ENCODE measurements at places on chromosomes 5 and 9.

DNA sequence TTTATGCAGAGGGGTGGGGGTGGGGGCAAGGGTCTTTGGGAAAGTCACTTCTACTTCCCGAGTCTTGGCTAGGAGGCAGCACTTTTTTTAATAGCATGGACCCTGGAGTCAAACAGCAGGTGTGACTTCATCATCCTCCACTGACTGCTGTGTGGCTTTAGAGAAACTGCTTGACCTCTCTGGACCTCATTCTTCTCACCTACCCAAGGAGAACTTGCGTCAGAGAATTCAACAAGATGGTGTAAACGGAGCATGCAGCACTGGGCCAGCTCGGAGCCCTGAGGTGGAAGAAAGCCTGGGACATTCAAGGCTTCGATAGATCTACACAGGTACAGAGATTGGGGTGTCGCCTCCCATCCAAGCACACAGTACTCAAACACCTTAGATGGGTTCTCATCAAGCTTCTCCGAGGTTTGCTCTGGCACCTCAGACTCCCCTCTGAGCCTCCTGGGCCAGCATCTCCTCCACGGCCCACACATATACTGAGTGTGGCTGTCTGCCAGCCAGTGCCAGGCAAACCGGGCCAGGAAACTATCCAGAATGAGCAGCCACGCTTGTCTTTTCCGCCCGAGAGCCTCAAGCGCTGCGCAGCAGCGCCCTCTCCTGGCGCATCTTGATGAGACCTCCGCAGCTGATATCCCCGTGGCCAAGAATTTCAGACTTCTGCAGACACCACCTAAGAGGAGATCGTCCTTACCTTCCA, 4.6 kb upstream of the SLC25A48 start:
- DNase-seq, result peak; percentile 58

DNA sequence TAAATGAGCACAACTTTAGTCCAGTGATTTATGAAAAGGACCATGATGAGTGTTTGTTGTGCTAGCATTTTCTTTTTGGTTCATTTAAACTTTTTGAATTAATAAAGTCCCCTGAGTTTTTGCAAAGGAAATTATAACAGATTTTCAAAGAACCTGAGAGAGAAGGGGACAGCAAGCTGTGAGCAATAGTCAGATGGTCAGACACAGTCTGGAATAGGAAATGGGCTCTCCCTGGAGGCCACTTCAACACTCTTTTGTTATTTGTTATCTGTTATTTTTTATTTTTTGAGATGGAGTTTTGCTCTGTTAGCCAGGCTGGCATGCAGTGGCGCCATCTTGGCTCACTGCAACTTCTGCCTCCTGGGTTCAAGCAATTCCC, 171.1 kb downstream of the ARHGEF28 start:
- DNase-seq, result no peak

DNA sequence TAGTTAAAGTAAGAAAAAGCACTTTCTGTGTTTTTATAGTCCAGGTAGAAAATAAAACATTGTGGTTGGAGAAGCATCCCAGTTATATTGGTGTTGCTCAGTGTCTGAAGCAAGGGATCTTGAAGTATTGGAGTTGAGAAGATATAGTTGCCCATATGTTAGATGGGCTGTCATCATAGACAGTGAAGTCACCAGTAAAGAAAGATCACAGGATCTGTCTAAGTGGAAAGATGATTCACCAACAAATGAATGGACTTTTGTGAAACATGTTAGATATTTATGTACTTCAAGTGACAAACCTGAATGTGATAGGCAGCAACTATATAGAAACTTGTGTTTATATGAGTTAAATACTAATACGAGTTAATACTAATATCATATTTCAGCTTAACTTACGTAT, 11.7 kb downstream of the OGN start:
- DNase-seq, result no peak

DNA sequence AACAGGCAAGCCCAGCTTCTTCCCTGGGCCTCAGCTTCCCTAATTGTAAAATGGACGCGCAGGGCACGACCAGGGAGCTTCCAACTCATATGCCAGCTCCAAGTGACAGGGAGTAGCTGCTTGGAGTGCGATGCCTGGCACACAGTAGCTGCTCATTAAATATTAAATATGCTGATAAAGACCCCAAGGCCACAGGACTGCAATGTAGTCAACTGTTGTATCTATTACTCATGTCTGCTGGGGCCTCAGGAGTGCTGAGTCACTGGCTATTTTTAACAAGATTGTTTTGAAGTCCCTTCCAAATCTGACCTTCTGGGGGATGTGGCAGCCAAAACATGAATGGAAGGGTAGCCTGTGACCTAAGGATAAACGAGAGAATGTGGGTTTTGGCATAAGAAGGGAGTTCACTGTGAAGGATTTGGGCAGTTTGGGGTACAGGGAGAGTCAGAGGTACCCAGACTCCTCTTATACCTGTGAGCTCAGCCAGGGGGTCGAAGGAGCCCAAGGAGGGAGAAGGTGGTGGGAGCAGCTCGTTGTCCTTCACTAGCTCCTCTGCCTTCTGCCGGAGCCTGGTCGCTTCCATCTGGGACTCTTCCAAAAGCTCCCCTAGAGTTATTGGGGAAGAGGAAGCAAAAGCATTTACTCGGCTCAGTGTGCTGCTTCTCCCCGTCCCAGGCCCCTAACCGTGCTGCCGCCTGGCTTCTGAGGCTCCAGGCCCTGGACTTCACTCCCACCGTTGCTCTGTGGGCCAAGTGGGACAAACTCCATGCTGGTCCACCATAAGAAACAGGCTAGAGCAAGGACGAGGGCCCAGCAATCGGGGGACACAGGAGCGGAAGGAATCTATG, 17.5 kb downstream of the TNIP1 start:
- DNase-seq, result peak; percentile 68

DNA sequence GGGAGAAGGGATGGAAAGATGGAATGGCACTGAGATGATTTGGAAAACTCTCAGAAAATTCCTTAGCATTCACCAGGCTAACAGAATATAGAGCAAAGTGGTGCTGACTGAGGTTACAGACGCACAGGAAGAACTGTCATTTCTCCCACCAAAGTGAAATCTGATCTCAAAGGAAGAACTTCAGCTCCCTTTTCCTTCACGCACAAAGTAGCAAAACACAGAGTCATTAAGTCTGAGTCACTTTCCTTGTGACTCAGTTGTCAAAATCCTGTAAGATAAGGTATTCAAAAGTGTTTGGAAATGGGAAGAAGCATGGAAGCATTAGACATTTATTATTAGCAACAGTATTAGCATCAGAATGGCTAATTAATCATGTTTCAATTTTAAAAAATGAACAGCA, 11.7 kb downstream of the MPDZ start:
- DNase-seq, result no peak

- no peak for DNase-seq
These were observed 82.1 kb downstream of the SLIT3 start for GRCh38 chr5:169218861-169219260.

DNA sequence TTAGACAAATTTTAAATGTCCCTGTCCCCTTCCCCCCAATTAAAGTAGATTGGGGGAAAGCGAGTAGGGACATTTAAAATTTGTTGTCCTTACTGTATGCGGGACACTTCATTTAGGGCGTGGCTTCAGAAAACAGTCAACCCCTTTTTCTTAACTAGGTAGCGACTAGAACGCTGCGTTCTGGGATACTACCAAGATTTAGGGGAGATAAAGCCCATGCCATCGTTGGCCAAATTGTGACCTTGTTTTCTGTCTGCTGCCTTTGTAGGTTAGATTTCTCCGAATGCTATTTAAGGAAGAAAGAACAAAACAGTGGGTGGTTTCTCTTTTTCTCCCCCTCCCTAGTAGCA, 1.2 kb downstream of the CKS2 start:
- DNase-seq, result peak; percentile 82

- DNase-seq, result peak; percentile 44
These were observed 269.4 kb downstream of the CWC27 start for GRCh38 chr5:65037831-65038815.

- DNase-seq, result no peak
These were observed 97.2 kb downstream of the F2RL2 start for GRCh38 chr5:76525956-76526355.

DNA sequence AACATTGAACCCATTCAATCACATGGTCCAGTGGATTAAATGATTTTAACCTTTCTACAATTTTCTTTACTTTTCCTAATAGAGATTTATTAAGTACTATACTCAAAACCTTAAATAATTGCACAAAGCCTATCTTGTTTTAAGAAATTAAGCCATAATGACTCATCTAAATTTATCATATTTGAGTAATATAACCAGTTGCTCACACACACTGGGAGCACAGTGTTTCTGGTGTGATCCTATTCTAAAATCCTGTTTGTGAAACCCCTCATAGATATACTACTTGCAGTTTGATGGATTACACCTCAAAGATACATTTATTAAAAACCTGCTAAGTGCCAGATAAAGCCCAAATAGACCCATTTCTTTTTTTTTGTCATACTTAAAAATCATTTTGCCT, 668.3 kb upstream of the CDH18 start:
- no peak for DNase-seq

- DNase-seq, result no peak
These were observed 6.1 kb upstream of the ANGPTL2 start for GRCh38 chr9:127128341-127129072.

GRCh38 chr9:33193818-33194217, 26.7 kb upstream of the B4GALT1 start:
- no peak for DNase-seq

- DNase-seq, result no peak
These were observed 25.2 kb downstream of the WNK2 start for GRCh38 chr9:93209097-93209496.

GRCh38 chr5:97100476-97100875, 41.9 kb downstream of the LIX1 start:
- DNase-seq, result no peak

DNA sequence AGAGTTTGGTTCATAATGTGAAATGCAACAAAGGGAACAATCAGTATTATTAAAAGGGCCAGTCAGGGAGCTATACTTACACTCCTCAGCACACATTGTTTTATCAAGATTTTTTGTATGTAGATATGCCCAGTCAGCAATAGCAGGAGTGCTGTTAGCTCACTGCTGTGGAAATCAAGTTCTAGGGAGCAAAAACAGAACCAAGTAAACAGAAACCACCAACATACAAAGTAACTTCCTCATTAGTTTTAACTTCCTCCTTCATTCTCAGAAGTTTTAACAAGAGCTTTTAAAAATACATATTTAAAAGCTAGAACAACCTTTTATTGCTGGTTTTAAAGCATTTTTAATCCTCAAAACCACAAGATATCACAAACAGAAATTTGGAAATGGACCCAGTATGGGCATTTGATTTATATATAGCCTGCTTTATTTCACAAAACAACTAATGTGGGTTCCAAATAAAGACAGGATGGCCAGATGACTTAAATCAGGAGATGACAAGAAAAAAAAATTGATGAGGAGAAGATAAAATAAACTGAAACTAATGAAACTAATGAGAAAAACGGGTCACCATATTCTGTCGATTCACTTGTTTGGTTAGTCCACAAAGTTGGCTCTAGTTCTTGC, 178.5 kb downstream of the ADAMTS12 start:
- DNase-seq, result no peak

DNA sequence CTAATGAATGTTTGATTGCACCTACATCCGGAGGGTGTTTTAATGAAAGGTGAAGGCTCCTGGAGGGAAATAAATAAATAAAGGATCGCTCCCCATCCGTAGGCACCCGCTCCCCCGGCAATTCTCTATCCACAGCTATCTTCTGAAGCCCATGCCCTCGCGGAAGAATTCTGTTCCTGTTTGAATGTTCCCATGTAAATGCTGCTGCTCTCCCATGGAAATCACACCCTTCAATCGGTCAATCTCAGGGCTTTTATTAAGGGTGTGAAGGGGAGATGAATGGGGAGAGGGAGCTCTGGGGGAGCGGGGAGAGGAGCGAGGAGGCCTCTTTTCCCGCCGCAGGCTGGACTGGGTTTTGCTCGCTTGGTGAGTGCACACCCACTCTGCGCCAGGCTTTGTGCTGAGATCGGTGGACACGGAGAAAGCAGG, 21.1 kb upstream of the ARAP3 start:
- DNase-seq, result no peak

GRCh38 chr9:108245331-108245730, 610.5 kb downstream of the ACTL7B start:
- no peak for DNase-seq

GRCh38 chr5:57832875-57833274, 350.3 kb upstream of the ACTBL2 start:
- no peak for DNase-seq

- no peak for DNase-seq
These were observed 1.7 kb downstream of the DNAJC25 start for GRCh38 chr9:111632695-111633388.

- DNase-seq, result no peak
These were observed 189.7 kb upstream of the TLE4 start for GRCh38 chr9:79382044-79382443.

- no peak for DNase-seq
These were observed 8.5 kb downstream of the GRHPR start for GRCh38 chr9:37430841-37431597.

GRCh38 chr9:76537150-76537646, 78.2 kb downstream of the GCNT1 start:
- no peak for DNase-seq

DNA sequence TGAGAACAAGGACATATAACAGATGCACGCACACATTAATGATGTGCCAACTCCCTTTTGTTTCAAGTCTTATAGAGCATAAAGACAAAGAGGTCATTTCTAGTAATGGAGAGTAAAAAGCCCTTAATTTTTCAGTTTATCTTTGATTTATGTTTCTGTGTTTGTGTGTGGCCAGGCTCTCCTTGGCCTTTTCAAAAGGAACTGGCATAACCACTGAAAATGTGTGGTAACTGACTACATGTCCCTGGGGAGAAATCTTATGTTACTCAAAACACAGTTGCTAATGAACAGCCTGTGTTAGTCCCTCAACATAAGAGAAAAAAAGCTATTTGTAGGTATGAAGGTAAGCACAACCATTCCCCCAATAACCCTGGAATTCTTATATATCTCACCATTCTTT, 47.6 kb upstream of the SHOC1 start:
- no peak for DNase-seq

DNA sequence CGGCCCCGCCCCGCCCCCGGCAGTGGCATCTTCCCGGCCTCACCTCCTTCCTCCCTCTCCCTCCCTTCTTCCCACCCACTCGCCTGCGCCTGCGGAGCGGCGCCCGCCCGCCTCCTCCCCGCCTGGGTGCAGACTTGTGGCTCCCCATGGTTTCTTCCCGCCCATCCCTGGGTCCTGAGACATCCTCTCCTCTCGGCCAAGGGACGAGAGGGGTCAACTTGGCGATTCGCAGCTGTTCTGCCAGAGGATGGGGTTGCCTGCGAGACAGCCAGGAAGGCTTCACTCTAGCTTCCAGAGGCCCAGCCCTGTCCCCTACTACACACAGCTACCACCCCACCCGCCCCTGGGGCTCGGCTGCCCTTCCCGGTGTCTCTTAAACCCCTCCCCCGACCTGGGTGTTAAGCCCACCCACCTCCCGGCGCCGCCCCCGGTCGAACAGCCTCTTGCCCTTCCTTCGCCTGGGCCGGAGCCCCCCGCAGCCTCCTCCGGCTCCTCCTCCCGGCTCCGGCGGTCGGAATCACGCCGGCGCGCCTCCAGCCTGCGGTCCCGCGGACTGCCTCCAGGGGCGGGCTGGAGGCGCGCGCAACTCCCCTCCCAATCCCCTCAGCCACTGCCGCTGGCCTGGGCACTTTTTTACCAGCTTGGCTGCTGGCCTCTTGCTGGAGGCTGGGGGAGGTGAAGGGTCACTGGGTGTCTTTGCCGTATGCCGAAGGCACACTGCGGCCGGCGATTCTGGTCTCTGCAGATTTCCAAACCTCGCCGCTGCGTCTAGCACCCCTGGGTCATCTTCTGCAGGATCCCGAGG, 1.9 kb downstream of the JADE2 start:
- DNase-seq, result peak; percentile 74

All from erythroblast (primary cell).